ENCODE measurements at places on chromosomes 16 and 17. TPM values are rescaled to one million over a fixed set of nuclear protein-coding genes. Genes with fewer than 3 reads are reported as not detected.

ATP5PD gene
- 332 TPM for total RNA-seq

DNA sequence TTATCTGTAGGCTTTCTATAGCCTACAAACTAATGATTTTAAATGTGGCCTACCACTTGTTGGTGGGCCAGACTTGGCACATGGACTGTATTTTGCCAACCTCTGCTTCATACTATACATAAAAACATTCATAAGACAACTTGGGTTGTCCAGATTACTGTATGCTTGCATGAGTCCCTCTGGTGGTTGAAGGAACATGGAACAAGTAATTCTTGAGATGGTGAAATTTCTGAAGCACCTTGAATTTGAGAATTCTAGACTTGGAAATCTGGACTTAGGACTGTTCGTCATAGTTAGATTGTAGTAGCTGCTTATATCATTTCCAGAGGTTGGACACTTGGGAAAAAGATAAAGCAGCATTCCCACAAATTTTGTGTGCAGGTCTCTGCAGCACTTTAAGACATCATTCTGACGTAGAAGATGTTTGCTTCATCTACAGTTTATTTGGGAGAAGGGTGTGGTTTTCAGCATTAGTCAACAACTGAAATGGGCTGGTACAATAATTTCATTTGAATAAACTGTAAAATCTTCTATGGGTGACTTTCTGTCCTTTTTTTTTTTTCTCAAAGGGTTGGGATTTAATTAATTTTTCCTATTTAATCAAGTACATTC lies 31.2 kb downstream of the NFATC3 start:
- H3K27me3 ChIP-seq = no peaks in the 10 kb centered on the region
- no peak overlapping the region for H3K27ac ChIP-seq
- no peaks in the 10 kb centered on the region for H3K4me1 ChIP-seq
- no peak overlapping the region for H3K4me3 ChIP-seq
- peak; percentile 7 for DNase-seq

DNA sequence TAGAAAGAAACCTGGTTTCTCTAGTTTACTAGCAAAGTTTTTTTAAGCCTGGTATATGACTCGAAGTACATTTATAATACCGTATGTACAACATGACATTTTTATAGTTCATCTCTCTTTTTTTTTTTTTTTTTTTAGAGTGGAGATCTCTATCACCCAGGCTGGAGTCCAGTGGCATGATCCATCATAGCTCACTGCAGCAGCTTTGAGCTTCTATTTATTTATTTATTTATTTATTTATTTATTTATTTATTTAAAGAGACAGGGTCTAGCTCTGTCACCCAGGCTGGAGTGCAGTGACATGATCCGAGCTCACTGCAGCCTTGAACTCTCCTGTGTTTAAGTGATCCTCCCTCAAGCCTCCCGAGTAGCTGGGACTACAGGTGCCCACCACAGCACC lies 25.9 kb upstream of the VPS4A start:
- H3K27me3 ChIP-seq = no peaks in the 10 kb centered on the region
- no peak overlapping the region for H3K4me3 ChIP-seq
- peaks cover 13% of the 10 kb centered on the region for H3K36me3 ChIP-seq
- H3K4me1 ChIP-seq = no peaks in the 10 kb centered on the region

DNA sequence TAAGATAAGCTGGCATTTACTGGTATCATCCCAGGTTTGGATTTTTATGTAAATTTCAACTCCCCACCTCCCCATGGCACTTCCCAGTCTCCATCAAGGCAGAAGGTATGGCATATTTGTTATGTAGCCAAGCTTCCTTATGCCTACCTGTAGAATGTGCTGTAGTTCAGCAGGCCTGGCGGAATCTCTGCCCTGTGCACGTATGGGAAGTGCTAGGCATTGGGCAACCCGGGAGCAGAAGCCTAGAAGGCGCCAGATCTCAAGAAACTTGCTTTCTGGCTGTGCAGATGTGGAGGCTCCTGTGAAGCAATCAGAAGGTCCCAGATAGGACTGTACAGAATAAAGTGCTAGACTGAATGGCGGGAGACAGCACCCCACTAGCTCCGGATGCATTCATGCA lies 64.7 kb downstream of the SNX20 start:
- peaks cover 8% of the 10 kb centered on the region for H3K27me3 ChIP-seq
- peaks cover 63% of the 10 kb centered on the region for H3K4me1 ChIP-seq
- H3K36me3 ChIP-seq = no peaks in the 10 kb centered on the region
- H3K4me3 ChIP-seq = no peak overlapping the region

GRCh38 chr17:39627047-39627711 lies 427 bp downstream of the PPP1R1B start:
- no peaks in the 10 kb centered on the region for H3K36me3 ChIP-seq
- H3K4me3 ChIP-seq = peak overlapping the region; percentile 24
- peaks cover 84% of the 10 kb centered on the region for H3K27me3 ChIP-seq

GRCh38 chr16:57208926-57209325 lies 22.8 kb downstream of the RSPRY1 start:
- peaks cover 55% of the 10 kb centered on the region for H3K36me3 ChIP-seq
- no peaks in the 10 kb centered on the region for H3K4me1 ChIP-seq
- H3K27ac ChIP-seq = no peak overlapping the region

DNA sequence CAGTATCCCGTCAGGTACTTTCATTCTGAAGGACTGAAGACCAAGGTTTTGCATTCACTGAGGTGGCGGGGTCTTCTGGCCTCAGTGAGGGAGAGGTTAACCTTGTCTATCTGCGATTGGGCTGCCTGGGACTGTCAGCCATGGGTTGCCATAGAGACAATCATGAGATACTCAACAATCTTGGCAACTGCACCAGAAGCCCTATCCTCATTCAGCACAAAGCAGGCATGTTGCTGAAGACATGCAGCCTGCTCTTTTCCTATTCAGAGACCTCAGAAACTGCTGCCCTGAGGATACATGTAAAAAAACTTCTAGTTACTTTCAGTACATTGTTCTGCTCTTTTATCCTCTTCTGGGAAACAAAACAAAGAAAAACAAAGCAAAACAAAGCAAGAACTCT lies 146.3 kb upstream of the PIRT start:
- no peaks in the 10 kb centered on the region for H3K36me3 ChIP-seq
- H3K27me3 ChIP-seq = no peaks in the 10 kb centered on the region
- no peak overlapping the region for H3K27ac ChIP-seq
- no peak overlapping the region for H3K4me3 ChIP-seq

DNA sequence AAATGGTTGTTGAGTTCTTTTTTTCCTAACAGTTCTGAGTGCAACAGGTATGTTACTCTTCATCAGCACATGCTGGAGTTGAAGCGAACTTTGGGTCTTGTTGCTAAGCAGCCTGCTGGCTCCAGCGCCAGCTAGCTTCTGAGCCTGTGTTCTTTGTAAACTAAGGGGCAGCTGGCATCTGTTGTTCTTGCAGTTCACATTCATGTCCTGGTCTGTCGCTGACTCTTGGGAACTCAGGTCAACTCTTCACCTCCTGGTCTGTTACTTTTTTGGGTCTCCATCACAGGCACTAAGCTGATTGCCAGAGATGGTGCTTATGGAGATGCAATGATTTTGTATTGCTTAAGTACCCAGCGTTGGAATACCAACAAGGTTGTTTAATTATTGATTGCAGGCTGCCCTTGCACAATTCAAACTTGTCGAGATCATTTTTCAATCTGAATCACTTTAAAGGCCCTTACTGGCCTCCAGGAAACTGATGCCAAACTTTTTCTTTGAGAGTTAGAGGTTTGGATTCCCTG lies 40.9 kb downstream of the USP10 start:
- no peak overlapping the region for H3K27ac ChIP-seq
- H3K27me3 ChIP-seq = no peaks in the 10 kb centered on the region
- H3K36me3 ChIP-seq = peaks cover 22% of the 10 kb centered on the region
- peaks cover 14% of the 10 kb centered on the region for H3K4me1 ChIP-seq

Measured in muscle of leg (tissue), 16 donors.